ENCODE measurements at places on chromosomes 1 and 21.

GRCh38 chr1:58812468-58812867 is 28.6 kb upstream of the JUN start:
- DNase-seq = no peak

DNA sequence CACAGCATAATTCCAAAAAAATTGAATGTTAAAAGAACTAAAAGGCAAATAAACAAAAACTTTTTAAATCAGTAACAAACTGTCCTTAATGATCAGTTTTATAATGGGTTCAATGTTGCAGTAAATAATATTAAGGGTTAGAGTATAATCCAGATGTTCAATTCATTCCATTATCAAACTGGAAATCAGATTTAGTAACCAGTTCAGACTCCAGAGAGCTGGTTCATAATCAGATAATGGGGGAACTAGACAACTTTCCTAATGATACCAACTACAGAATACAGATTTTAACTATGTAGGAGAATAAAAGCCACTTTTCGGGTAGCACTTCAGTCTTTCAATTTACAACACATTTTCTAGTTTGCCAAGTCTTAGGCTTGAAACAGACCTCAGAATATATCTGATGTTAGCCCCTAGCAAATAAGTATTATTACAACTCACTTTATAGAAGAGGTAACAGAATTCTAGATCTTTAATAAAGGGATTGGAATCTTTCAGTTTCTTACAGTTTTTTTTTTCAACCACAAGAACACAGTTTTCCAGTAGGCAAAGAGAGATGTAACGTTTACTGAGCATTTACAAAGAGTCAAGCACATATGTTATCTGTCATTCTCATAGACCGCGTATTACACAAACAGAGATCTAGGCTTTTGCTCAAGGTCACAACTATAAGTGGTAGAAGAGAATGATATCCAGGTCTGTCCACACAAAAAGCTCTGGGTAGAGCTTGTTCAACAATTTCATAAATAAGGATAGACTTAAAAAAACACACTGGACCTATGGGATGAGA is 1.9 kb upstream of the DCAF6 start:
- DNase-seq = no peak

- DNase-seq = no peak
Measured at GRCh38 chr1:28113242-28113572, 24.8 kb upstream of the EYA3 start.

- DNase-seq = no peak
Measured at GRCh38 chr1:56413671-56414199, 165.6 kb downstream of the PLPP3 start.

DNA sequence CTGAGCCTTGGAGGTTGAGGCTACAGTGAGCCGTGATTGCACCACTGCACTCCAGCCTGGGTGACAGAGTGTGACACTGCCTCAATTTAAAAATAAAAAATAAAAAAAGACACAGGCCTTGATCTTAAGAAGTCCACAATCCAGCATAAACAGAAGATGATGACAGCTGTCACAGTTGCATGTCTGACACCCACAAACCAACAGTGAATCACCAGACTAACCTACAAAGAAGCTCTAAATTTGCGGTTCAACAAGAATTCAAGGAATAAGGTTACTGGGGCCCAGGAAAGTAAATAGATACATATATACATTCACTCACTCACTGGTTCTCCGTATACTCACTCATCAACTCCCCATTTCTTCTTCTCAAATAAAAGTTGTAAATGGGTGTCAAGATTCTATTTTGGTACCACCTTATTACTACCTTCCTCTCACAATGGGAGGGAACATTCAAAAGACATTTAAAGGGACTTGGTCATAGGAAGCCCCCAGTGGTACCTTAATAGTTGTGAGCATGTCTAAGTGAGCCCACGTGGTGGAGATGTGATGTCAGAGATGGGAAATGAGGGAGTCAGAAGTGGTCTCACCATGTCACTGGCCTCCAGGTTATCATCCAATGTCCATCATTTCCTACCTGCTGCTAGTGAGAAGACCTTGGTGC is 66.9 kb upstream of the PRDX6 start:
- no peak for DNase-seq

- DNase-seq = no peak
Measured at GRCh38 chr1:208207388-208208131, 36.6 kb downstream of the PLXNA2 start.

GRCh38 chr1:230359992-230360668 is 66.0 kb downstream of the PGBD5 start:
- no peak for DNase-seq

DNA sequence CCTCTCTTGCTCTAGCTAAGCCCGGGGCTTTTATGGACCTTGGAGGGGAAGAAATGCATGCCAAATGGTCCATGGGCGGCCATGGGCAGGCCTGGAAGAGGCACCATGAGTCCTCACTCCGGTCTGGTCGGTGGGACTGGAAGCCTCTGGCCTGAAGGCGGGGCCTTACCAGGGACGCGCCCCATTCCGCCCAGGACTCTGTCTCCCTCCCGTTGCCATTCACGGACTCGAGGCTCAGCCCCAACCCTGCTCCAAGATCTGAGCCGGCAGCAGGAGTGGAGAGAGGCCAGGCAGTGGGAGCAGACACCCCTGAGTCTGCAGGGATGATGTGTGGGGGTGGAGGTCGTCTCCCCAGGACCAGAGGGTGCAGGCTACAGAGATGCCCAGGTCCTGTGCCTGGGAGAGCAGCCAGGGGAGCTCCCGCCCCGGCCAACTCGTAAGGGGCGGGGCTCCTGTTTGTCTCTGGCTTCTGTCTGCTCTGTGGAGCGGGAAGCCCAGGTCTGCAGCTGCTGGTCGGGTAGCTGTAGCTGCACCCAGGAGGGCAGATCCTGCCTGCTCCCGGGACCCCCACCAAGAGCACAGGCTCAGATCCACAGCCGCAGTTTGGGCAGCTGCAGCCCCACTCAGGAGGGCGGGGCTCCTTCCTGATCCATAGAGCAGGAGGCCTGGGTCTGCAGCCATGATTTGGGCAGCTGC is 8.3 kb upstream of the KANK4 start:
- DNase-seq = no peak

- no peak for DNase-seq
Measured at GRCh38 chr1:211198111-211198510, 61.1 kb upstream of the RCOR3 start.

DNA sequence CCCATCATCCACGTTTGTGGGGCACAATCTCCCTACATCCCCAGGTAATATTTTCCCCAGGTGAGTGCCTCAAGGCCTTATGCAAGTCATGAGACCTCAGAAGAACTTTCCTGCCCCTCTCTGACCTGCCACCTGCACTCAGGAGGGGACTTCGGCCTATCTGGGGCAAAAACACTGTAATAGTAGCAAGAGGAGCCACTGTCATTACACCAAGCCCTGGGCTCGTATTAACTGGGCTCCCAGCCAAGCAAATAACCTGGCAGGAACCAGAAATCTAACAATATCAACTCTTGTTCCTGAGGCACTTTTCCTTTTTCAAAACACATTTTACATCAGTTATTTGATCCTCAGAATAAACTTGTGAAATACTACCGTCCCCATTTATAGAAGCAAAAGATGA is 30.9 kb downstream of the LAMB3 start:
- DNase-seq = no peak

DNA sequence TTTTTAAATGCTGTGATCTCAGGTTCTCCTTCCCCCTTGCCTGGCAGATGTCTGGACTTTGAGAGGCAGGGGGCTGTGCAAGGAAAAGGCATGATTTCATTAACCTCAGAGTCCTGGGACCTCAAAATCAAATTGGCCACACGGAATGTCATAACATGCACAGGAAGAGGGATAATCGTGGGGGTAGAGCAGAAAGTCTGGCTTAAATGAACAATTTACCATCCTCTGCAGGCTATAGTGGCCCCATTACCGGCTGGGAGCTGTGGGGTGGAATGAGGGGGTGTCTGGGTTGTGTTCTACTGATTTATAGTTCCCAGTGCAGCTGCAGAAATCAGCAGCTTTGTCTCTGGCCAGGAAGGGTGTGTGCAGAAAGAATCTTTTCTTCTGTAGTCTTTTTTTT is 10.8 kb downstream of the OPRD1 start:
- DNase-seq = no peak

DNA sequence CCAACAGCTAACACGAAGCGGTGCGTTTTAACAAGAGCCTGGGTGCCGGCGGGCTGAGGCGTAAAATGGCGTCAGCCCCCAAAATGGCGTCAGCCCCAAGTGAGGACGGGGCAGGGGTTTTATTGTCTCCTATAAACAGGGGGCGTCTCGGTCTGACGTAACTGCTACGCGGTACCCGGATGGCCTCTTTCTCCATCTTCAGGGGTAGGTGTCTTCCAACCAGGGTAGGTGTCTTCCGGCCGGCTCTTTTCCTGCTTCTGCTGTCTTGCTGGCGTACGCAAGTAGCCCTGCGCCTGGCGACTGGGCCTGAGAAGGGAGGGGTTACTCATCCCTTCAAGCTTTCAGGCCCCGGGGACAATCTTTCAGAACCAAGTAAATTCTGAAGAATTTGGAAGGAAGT is 45.3 kb downstream of the LGR6 start:
- no peak for DNase-seq

GRCh38 chr1:26772687-26773086 is 15.1 kb upstream of the PIGV start:
- DNase-seq = no peak

DNA sequence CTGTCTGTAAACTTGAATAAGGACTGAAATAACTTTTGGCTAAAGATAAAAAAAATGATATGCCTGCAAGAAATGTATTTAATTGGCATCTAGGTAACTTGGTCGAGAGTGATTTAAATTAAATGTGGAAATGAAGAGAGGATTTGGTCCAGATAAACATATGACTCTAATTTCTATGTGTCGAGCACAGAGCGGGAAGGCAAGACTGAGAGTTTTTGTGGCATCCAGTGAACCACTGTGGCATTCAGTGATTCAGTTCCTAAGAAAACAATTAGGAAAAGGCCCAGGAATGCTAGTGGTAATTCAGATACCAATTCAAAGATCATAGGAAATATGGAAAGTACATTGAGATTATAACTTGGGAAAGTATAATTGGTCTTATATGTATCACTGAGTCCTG is 39.6 kb downstream of the PDE4B start:
- no peak for DNase-seq

GRCh38 chr1:109433322-109433721 is 7.1 kb upstream of the PSMA5 start:
- no peak for DNase-seq

GRCh38 chr1:230291731-230292620 is 134.2 kb downstream of the PGBD5 start:
- no peak for DNase-seq

DNA sequence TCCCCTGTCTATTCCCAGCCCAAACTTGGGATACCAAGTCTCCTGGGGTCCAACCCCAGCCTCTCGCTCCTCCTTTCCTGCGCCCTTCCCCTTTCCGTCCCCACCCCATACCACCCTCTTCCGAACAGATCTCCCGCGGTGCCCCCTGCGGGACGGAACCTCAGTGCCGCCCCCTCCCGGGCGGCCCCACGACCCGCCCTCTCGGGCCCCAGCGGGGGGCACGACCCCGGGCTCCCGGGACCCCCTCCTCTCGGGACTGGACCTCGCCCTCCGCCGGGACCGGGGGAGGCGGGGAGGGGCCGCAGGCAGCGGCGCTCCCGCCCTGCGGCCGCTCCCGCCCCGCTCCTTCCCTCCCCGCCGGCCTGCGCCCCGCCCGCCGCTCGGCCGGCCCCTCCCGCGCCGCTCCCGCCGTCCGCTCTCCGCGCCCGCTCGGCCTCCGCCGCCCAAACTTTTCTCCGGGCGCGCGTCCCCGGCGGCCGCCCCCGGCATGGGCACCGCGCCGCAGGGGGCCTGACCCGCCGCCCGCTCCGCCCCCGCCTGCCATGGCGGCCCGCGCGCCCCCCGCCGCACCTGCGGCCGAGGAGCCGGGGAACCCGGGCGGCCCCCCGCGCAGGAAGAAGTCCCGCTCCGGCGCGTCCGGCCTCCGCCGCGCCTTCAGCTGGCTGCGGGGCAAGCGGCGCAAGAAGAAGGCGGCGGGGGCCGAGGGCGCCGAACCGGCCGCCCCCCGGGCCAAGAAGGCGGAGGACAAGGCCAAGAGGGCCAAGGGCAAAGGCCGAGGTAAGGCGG is 39.0 kb upstream of the SYNC start:
- no peak for DNase-seq

- DNase-seq = no peak
Measured at GRCh38 chr1:172328266-172328665, 92.2 kb upstream of the C1orf105 start.

DNA sequence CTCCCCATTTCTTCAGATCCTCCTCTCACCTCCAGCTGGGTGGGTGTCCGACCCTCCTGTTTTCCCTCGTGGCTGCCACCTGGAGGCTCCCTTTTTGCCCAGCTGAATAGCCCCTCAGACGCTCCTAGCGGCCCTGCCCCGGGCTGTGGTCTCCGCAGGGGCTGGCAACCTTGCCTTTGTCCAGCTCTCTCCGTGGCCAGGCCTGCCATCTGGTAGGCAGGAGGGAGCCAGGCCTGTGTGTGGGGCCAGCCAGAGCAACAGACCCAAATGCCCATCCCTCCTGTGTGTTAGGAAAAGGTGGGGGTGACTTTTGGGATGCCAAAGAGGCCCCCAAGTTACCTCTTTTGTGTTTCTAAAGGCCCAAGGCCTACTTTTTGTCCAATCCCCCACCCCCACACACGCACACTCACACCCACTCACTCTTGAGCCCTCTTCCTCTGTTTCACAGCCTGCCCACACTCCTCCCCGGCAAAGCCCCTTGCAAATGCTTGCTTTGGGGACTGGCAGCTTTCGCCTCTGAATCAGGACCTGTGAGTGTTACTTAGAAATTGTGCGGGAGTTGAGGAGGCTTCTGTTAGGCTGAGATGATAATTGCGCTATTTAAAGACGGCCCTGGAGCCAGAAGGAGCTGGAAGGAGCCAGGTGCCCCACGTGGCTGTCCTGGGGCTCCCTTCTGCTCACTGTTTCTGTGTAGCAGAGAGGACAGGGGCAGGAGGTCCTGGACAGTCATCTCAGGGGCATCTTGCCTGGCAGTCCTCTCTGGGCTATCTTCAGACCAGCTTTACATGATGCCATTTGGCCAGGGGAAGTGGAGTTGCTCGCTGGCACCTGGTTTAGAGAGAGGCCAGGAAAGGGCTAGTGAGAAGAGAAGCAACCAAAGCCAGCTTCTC is 9.1 kb downstream of the PPFIA4 start:
- DNase-seq = no peak

GRCh38 chr1:8104278-8105236 is 78.4 kb upstream of the ERRFI1 start:
- no peak for DNase-seq

DNA sequence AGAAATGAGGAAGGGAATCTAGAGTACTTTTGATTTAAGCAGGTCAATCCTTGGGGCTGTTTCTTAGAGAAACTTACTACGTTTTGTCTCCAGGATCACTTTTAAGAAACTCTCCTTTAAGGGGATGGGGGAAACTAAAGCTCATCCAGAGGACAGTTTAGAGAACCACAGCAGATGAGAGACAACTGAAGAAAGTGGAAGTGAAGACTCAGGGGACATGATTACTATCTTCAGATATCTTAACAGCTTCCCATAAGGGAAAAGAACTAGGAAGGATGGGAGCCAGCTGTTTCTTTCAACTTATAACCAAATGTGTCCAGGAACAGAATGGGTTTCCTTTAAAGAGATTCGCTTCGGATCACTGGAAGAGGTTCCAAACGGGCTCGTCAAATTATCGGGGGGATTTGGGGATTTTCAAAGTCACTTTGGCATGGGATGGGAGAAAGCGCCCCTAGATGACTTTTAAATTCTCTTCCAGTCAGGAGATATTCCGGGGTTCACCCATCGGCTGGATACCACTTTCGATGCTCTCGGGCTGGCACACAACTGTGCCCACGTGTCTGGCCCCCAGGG is 1.2 kb downstream of the SCMH1 start:
- no peak for DNase-seq

GRCh38 chr1:212700223-212700891 is 717 bp upstream of the BATF3 start:
- peak; percentile 40 for DNase-seq

GRCh38 chr1:172637522-172637921 is 21.4 kb upstream of the FASLG start:
- DNase-seq = no peak

GRCh38 chr1:81605023-81605422 is 195.7 kb upstream of the ADGRL2 start:
- no peak for DNase-seq

Data from activated CD4-positive, alpha-beta T cell treated with anti-CD3 and anti-CD28 coated beads for 24 hours (primary cell).